ENCODE measurements at places on chromosomes 6 and 20. TPM values are rescaled to one million over a fixed set of nuclear protein-coding genes. Genes with fewer than 3 reads are reported as not detected.

The TNNC2 gene
- not detected for total RNA-seq

DNA sequence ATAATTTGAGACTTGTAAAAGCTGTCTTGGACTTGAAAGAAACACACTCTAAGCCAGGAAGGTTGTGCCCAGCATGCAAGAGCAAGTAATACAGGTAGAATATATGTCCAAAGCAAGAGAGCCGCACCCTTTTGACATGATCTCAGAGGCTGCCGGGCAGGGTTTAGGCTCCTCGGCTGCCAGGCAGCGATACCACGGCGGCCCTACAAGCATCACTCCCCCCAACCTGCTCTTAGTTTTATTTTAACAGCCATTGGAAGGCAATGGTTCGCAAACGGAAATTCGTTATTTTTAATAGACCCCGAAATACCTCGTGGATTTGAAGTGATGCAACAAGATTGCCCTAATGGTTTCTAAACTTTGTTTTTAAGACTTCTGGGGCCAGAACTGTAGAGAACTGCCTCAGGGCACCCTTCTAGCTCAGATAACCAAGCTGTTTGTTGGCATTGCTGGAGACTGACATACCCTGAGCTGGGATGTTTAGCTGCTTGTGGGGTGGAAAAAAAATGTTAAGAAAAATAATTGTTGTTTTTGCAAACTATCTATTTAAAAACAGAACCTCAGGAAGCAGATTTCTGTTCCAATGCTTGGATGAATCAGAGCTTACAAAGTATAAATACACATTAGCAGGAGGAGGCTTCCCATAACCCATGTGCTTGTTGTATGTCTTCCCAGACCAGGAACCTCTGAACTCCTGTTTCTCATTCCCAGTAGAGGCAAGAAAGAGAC is 39.0 kb downstream of the JAG1 start:
- no peak for DNase-seq

DNA sequence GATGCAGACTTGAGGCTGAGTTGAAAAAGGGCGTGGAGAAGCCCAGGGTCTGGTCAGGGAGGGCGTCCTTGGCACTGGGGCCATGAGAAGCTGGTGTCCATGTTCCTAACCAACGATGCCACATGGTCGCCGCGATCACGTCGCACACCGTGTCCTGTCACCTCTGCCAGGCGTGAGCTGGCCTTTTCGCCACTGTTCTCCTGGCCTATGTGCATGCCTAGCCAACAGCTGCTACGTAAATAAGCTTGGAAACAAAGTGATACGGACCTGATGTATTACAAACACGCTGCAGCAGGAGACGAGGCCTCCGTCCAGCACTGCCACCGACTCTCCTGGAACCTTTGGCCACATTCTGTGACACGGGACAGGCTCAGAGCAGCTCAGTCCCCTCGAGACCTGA is 22.0 kb upstream of the KIF25 start:
- DNase-seq, result no peak

The C6orf58 gene
- 0.82 TPM for total RNA-seq

The OOEP gene
- not detected for total RNA-seq

The PRND gene
- total RNA-seq, result 371 TPM

DNA sequence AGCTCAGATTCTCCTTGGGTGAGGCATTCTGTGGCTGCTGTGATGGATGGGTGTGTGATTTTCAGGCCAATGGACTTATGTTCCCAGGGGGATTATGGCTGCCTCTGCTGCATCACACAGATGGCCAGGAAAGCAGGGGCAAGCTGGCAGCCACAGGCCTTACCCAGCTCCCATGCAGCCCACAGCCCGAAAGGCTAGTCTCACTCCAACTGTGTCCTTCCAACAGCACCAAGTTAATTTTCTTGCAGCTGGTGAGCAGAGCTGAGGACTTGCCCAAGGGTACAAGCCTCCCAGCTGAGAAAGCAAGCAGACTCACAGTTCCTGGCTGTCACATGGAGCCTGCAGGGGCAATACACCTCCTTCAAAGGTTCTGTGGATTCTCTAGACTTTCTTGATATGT is 155.2 kb upstream of the KHDRBS2 start:
- DNase-seq, result no peak

DNA sequence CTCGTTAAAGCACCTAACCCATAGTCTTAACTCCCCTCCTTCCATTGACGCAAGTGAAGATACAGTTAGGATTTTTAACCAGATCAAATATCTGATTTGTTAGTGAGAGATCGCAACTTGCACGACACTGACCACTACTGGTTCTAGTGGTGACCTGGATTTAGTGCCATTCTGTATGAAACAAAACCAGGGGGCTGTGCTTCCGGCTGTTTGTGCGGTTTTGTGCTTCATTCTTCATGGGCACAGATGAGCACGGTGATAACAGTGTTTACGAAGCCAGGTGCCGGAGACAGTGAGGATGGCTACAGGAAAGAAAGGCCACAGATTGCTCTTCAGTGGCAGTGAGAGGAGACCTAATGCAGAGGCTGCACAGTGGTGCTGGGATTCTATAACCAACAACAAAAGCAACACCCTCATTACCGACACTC is 75.5 kb downstream of the NOL4L start:
- DNase-seq, result peak; percentile 34

The WFDC12 gene
- not detected for total RNA-seq

- no peak for DNase-seq
Measured at GRCh38 chr20:1757072-1757471, 99.5 kb upstream of the SIRPG start.

- peak; percentile 35 for DNase-seq
Measured at GRCh38 chr6:2245877-2246863, 765 bp upstream of the GMDS start.

- peak; percentile 71 for DNase-seq
Measured at GRCh38 chr20:34562641-34563040, 4.1 kb downstream of the MAP1LC3A start.

- DNase-seq, result no peak
Measured at GRCh38 chr6:44432726-44433125, 45.2 kb downstream of the CDC5L start.

DNA sequence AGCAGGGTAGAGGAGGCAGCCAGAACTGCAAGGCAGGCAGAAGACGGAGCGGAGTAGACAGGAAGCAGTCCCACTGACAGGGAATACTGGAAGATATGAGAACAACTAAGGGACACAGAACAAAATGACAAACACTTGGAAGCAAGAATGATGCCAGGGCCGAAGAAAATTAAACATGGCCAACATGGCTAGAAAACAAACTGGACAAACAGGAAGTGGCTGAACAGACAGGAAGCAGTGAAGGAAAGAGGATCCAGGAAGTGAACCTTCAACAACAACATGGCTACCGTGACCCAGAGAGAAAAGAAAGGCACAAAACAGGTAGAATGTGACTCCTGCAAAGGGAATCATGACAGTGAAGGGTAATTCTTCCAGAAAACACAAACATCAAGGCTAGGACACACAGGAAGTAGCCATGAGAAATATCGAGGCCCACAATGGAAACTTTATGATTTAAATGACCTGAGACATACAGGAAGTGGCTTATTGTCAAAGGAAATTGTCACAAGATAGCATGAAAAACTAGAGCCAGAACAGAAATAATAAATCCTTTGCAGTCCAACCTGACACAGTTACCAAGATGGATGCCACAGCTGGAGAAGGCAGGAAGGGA is 9.1 kb downstream of the COL11A2 start:
- no peak for DNase-seq

- no peak for DNase-seq
Measured at GRCh38 chr6:4510906-4511640, 265.1 kb upstream of the CDYL start.

GRCh38 chr20:1636621-1637020 is 16.8 kb upstream of the SIRPB1 start:
- DNase-seq, result no peak

DNA sequence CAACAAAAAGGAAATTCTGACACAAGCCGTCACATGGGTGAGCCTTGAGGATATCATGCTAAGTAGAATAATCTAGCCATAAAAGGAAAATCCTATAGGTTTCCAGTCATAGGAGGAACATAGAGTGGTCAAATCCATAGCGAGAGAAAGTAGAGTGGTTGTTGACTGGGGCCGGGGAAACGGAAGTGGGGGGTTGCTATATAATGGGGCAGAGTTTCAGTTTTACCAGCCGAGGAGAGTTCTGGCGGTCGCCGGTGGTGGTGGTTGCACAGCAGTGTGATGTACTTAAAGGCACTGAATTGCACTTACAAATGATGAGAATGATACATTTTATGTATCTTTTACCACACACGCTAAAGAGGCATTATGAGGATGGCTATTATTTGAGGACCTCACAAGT is 4.9 kb downstream of the GPR31 start:
- no peak for DNase-seq

The SAMD5 gene
- 4.7 TPM for total RNA-seq

DNA sequence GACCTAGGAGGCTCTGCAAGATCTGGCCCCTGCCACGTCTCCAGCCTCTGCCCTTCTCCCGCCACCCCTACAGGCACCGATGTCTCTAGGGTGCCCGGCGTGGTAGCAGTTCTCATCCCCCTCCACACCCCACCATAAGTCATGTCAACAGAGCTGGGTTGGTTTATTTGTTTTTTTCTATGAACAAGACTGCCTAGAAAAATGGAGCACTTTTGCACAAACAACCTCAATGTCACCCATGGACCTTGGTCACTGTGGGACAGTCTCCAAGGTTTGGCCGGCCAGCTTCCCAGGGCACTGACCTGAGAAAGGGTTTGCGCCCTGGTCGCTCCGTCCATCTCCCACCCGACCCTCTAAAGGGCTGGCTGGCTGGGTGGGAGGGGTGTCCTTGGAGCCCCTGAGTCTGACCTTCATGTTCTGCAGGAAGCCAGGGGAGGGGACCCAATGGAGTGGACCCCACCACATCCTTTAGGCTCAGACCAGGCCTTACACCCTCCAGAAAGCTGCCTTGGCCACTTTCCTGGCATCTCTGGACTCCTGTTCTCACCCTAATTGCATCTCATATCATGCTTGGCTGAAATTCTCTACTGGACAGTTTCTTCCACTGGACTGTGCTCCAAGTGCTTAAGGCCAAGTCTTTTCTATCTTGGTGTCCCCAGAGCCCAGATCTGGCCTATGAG is 104.8 kb upstream of the PTPN1 start:
- no peak for DNase-seq

The THBD gene
- total RNA-seq, result 90.4 TPM

GRCh38 chr6:168179702-168180382 is 100.8 kb upstream of the FRMD1 start:
- no peak for DNase-seq

DNA sequence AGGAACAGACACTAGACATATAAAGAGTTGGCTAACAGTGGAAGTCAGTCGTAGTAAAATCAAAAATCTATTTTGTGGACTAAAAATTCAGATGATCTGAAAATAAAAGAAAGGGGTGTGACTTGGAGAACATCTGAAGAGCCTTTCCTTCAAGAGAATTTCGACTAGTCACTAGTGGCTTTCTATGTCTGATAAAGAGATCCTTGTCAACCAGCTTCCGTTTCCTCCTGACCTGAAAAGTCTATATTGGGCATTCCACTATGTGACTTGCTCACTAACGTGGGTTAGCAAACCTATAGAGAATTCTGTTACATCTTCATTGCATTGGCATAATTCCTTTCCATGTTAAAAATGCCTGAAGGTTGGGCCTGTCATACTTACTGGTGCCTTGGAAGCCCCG is 25.9 kb downstream of the TRAF3IP2 start:
- DNase-seq, result no peak

GRCh38 chr20:42046371-42047085 is 428.4 kb upstream of the CHD6 start:
- no peak for DNase-seq

- no peak for DNase-seq
Measured at GRCh38 chr6:159831373-159831679, 31.2 kb downstream of the PNLDC1 start.

GRCh38 chr6:147651249-147652063 is 143.0 kb downstream of the SAMD5 start:
- DNase-seq, result no peak

DNA sequence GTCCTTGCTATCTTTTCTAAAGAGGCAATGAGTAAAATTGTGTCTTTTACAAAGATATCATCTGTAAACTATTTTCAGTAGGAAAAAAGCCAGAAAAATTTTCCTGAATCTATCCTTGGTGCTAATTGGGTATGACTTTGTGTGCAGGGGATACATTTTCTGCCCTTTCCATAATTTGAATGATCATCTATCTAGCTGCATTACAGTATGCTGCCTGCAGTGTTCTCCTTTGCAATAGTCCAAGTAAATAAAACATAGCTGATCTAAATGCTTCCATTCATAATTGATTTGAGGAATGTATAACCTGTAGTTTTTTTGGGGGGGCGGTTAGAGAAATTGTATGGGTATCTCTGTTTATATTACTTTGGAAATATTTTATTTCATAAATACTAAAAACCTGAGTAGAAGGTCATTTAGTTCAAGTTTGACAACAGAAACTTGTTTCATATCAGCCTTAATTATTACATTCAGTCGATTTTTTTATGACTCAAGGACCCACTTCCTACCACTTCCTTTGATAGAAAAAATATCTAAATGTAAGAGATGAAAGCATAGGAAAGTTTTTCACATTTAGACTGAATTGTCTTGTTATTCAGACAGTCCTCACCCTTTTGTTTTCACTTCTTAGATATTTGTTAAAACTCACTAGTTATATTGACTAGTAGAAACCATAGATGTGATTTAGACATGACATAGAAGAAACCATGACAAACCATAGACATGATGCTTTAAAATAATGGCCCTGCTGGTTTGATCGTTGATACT is 75.3 kb downstream of the AIG1 start:
- DNase-seq, result no peak

- no peak for DNase-seq
Measured at GRCh38 chr20:1813101-1813529, 82.1 kb upstream of the SIRPA start.

GRCh38 chr20:58927490-58928061 is 53.5 kb upstream of the NELFCD start:
- no peak for DNase-seq

DNA sequence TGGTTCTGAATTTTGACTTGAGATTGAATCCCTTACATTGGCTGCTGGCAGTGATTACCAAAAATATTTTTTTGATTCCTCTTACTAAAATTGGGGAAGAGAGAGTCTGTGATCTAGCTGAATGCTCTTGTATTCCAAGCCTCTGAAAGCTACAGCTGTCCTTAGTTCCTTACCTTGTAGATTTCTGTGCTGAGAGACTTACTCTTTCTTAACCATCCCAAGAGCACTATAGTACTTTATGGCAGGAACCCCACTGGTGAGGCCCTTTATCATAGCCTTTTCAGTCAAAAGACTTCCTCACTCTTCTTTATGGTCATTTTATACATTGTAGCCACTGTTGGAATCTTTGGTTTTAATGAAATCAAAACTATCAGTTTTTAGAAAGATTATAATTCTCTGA is 19.1 kb upstream of the ERVFRD-1 start:
- no peak for DNase-seq
